GM12865 (cell line): ENCODE measurements at places on chromosomes 7 and 10.
A peak's percentile ranks its signal among the peaks of the same experiment; 100 is the strongest.

- no peak for DNase-seq
Observed at GRCh38 chr10:76548716-76549115, 1088.9 kb downstream of the KCNMA1 start.

GRCh38 chr7:51180092-51180491 lies 136.5 kb downstream of the COBL start:
- DNase-seq, result no peak

DNA sequence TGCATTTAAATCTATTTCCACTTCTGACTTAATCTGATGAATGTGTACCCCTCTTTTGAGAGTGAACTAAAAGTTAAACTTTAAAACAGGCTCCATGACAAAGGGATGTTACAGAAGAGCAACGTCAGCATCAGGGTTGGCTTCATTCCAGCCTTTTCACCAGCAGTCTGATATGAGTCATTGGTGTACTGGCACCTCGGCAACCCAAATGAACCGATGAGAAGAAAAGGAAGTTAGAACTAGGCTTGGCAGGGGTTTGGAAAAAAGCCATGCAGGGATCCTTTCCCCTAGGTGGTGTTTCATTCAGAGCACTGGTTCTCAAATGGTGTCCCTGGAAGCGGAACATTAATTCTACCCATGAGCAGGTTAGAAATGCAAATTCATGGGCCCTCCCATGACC lies 53.6 kb downstream of the SEC61G start:
- peak; percentile 11 for DNase-seq

- DNase-seq, result no peak
Observed at GRCh38 chr10:122503886-122504609, 42.7 kb downstream of the HTRA1 start.

- DNase-seq, result no peak
Observed at GRCh38 chr10:131742500-131742951, 158.3 kb upstream of the PPP2R2D start.

GRCh38 chr10:113493882-113494301 lies 59.0 kb upstream of the HABP2 start:
- DNase-seq, result no peak

DNA sequence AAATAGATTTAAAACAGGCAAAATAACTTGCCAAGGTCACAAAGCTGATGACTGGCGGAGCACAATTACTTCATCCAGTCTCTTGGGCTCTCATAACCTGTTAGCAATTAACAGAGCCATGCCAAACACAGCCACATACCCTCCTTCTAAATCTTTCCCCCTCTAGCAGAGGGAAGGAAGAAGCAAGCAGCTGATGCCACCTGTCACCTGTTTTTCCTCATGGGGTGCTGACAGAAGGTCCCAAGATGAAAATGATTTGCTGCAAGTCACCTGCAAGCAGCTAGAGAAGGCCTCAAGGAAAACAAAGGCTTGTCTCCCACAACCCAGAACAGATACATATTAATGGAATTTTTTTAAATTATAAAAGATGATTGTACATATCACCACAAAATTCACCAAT lies 117.8 kb downstream of the GFRA1 start:
- no peak for DNase-seq

DNA sequence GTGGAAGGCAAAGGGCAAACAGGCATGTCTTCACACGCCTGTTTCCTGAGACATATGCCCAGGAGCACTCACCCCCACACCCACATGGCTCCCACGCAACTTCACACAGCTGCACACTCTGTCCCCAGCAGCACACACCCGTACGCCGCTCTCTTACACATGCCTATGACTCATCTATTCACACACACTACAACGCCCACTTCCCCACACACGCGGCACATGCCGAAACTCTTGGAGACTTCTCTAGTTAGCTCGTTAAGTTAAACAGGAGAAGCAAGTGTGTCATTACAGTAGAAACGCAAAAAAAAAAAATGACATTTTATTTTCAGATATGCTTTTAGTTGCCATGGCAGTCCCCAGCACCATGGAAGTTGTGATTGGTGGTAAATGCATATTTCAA lies 6.7 kb downstream of the CALN1 start:
- peak; percentile 60 for DNase-seq

DNA sequence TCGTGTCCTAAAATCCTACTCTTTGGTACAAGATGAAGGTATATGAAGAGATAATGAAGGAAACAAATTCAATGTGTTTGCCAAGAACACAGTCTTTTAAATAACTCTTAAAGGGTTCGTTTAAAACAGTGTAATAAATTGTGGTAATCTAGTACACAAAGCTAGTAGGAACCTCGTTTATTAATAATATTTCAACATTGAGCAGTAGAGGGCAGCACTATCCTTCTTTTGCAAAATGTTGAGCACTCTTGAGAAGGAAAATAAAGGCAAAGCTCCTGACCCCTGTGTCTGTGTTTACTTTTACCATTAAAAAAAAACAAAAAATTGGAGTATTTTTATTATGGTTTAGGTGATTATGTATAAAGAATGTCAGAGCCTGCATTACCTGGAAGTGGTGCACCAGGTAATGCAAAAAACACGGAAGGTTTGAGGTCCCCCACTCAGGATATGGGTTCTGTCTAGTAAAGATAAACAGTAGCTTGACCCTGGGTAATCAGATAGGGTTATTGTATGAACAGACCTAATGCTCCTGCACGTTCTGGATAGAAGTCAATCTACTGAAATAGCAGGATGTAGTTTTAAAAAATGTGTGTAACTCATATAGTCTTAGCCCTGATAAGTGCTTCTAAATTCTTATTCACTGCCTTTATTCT lies 5.7 kb upstream of the GOT1 start:
- DNase-seq, result peak; percentile 55

GRCh38 chr7:149456506-149457421 lies 4.1 kb downstream of the ZNF777 start:
- DNase-seq, result no peak
